Left cardiac atrium (tissue), 4 donors: ENCODE measurements at places on chromosomes 3 and 15. TPM values are rescaled to one million over a fixed set of nuclear protein-coding genes. Genes with fewer than 3 reads are reported as not detected.
A peak's percentile ranks its signal among the peaks of the same experiment; 100 is the strongest.

- DNase-seq = no peak
Observed at GRCh38 chr3:80542456-80542855, 774.7 kb upstream of the ROBO1 start.

- DNase-seq = no peak
Observed at GRCh38 chr3:184610245-184610871, 48.8 kb downstream of the EPHB3 start.

DNA sequence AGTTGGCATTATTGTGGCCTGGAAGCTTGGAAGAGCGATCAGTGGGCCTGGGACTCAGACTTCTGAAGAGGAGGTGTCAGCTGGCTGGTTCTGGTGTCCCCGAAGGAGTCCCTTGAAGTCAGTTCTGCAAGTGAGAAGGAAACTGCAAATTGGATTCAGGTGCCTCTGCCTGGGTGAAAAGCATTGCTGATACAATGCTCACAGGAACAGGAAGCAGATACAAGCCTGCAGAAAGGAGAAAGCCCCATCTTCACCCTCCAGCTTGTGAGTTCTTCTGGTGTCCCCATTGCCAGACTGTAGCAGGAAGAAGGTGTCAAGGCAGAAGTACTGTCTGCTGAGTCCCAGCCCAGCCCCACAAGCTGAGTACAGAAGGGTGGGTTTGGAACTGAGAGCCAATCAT is 271.3 kb downstream of the PLOD2 start:
- DNase-seq = no peak

The SLC7A14 gene
- total RNA-seq = not detected

DNA sequence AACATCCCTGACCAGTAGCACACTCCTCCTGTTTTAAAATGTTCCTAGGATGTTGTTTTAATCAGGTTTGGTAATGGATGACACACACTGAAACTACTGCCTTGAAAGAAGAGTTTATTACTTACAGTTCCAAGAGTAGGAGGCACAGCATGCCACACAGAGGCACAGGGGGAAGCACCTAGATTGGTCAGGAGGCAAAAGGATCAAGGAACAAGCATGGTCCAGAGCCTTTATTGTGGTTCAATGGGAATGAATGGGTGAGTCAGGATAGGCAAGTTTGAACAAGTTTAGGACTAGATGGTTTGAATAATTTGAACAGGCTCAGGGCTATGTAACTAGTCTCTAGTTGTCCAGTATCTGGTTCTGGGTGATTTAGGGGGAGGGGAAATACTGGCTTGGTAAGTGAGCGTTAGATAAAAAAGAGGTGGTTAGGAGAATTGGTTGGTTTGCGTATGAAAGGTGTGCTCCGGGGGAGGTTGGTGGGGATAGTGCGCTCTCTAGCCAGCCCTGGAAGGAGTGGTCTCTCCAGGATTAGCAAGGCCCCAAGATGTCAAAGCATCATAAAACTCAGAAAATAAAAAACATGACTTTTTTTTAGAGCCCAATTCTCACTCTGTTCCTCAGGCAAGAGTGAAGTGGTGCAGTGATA is 35.1 kb downstream of the TMOD3 start:
- DNase-seq = no peak

The SPESP1 gene
- total RNA-seq = 1.5 TPM

DNA sequence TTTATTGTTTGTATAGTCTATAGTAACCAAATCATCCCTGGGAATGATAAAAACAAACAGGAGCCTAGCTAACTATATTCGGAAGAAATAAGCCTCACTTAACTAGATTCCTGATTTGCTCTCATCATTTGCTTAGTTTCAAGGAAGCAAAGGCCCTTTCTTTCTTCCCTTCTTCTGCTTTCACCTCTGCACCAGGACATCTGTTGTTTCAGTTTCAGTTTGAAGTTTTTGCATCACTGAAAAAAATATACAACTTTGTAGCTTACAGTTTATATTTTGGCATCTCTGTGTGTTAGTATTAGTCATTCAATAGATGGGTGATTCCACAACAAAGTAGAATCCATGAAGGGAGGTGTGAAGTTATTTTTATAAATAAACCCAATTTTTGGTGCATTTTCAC is 113.6 kb upstream of the SNTN start:
- DNase-seq = no peak

The IVD gene
- 58.4 TPM for total RNA-seq

The B3GALNT1 gene
- 57.9 TPM for total RNA-seq

- DNase-seq = no peak
Observed at GRCh38 chr3:16523778-16524177, 10.3 kb upstream of the RFTN1 start.

GRCh38 chr15:73388256-73388781 is 19.6 kb upstream of the HCN4 start:
- no peak for DNase-seq

DNA sequence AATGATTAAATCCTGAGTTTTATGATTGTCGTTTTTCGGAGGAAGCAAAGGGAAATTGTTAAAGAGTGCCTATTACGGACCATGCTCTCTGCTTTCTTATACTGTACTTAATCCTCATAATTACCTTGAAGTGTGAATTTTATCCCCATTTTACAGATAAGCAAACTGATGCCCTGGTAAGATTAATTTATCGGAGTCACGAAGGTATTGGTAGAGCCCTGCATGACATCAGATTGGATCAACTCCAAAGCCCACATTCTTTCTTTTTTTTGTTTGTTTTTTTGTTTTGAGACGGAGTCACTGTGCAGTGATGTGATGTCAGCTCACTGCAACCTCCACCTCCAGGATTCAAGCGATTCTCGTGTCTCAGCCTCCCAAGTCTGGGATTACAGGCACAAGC is 1.6 kb upstream of the GNB4 start:
- no peak for DNase-seq

The GCSAM gene
- 0.08 TPM for total RNA-seq

- DNase-seq = no peak
Observed at GRCh38 chr3:83453056-83453455, 1505.7 kb upstream of the CADM2 start.

The SLC30A4 gene
- total RNA-seq = 4.9 TPM

DNA sequence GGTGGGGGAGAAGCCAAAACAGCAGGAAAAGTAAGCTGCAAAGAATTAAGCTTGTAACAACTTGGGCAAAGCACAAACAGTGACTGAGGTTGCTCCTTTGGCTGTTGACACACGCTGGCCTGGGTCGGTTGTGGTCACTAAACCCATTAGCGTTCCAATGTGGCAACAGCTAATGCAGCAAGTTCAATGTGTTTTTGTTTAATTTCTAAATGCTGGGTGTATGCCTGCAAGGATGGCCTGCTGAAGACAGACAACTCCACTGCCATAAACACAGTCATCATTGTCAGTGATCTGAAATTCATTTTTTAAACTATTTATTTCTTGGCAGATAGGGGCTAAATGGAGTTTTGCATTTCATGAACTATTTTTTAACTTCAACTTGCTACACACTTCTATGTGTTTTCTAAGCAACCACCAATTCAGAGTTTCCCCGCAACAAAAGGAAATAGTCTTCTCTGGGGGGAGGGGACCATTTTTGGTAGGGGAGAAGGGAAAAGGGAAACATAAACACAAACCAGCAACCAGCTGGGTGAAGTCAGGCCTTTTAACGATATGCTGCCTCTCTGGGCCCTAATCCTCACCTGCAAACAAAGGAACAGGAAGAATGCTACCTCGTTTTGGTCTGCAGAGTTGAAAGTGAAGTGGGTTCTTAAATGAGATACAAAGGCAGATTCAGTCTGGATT is 34.8 kb upstream of the WNT5A start:
- DNase-seq = no peak

DNA sequence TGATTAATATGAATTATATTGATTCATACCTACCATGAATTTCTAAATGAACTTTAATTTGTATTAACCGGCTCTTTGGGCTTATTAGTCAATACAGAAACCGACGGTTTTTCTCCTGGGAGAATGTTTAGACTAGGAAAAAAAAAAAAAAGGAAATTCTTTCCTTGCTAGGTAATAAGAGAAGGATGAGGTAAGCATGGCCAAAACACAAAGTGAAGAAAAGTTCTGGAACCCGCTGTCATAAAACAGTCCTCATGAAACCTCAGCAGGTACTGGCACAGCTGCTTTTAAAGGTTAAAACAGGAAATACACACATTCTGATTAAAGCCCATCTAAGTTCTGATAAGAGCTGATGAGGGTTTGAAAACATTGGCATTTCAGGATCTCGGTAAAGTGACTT is 30.8 kb upstream of the PSTPIP1 start:
- DNase-seq = no peak

GRCh38 chr3:152177757-152178156 is 91.0 kb upstream of the MBNL1 start:
- no peak for DNase-seq

DNA sequence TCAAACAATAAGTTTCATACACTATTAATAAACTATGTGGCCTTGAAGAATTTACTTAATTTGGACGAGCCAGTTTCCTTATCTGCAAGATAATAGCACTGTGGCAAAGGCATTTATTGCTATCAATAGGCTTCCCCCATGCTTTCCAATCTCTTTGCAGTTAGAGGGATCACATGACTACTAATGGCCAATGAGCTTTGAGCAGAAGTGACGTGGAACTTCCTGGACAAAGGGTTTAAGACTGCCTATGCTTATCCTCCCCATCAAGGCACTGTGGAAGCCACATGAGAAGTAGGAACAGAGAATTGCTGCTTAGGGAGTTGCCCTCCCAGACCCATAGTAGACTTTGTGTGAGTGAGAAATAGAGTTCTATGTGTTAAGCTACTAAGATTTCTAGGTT is 16.7 kb upstream of the ZMAT3 start:
- DNase-seq = no peak

The TEX9 gene
- 1.1 TPM for total RNA-seq

GRCh38 chr3:195869413-195870001 is 38.8 kb downstream of the TNK2 start:
- DNase-seq = no peak

The SLC24A5 gene
- total RNA-seq = not detected

GRCh38 chr15:43762824-43763223 is 13.9 kb downstream of the ELL3 start:
- DNase-seq = no peak

DNA sequence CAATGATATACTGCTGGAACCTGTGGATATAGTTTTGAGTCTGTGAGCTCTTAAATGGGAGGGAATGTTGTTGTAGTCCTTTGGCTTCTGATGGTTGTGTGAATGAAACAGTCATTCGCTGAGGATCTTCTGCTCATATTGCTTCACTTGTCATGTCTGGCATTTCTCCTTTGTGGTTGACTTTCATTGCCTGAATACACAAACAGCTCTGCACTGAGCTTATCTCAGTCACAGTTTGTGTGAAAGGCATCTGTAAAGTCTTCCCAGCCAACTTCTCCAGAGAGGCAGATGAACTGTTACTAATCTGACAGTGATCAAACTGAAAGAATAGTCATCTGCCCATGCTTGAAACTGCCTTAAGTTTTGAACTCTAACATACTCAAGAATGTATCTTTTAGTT is 59.8 kb downstream of the TMED3 start:
- DNase-seq = no peak

The CACNA1D gene
- total RNA-seq = 2.4 TPM

- DNase-seq = no peak
Observed at GRCh38 chr3:184821034-184821433, 9.1 kb downstream of the VPS8 start.

The CMTM8 gene
- 5.7 TPM for total RNA-seq

- DNase-seq = no peak
Observed at GRCh38 chr15:72967397-72967796, 84.9 kb upstream of the NEO1 start.

GRCh38 chr3:129282727-129283327 is 4.2 kb downstream of the HMCES start:
- no peak for DNase-seq

GRCh38 chr15:55827955-55828354 is 85.0 kb upstream of the PRTG start:
- no peak for DNase-seq

DNA sequence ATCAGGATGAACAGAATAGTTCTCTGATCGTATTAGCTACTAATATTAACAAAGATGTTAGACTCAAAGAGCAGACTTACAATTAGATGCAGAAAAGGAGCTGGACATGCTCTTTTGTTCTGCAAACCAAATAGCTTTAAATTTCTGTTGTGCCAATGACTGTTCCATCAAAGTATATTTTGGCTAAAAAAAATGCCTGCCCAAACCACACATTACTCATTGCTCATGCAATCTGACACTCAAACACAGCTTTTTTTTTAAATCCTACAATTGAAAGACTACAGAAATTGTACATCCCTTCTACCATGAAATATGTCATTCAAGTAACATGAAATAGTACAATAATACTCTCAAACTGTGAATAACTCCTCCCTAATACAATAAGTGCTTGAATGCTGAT is 48.6 kb downstream of the SHOX2 start:
- no peak for DNase-seq

The CFAP100 gene
- not detected for total RNA-seq

DNA sequence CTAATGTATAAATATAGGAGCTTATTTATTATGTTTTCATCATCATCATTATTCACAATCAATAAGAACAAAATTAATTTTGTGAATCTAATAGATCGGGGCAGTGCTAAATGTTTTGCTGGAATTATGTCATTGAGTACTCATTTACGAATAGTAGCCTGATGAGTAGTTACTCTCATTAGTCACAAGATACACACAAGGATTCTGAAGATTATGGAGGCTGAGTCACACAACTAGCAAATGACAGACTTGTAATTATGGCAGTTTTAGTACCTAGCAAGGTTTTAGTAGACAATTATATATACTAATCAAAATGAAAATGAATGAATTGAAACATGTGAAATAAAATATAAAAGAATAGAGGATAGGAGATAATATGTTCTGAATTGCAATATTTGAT is 954.2 kb downstream of the CADM2 start:
- no peak for DNase-seq

- no peak for DNase-seq
Observed at GRCh38 chr3:45137656-45138181, 8.5 kb downstream of the CDCP1 start.

The IMPG2 gene
- total RNA-seq = 0.31 TPM

DNA sequence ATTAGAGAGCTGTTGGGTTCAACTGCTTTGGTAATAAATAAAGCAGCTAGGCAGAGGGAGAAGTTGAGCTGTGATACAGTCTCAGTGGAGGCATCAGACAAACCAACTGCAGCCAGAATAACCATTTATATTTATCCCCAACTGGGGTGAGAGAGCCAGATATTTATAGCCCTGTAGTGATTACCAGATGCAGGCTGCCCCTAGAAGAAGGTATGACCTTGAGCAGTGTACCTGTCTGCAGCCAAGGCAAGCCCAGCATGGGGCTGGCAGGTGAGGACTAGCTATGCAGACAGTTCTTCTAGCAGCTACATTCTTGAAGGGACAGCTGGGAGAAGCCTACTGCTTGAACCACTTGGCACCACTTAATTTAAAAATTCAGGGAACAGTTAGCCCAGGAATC is 144.4 kb upstream of the EPHA3 start:
- DNase-seq = no peak

The SLC2A2 gene
- total RNA-seq = not detected

GRCh38 chr15:99105514-99106341 is 848 bp downstream of the SYNM start:
- DNase-seq = peak; percentile 62
